H4 (cell line): ENCODE measurements at places on chromosomes 6 and 20. TPM values are rescaled to one million over a fixed set of nuclear protein-coding genes. Genes with fewer than 3 reads are reported as not detected.

The TRDN gene
- total RNA-seq: 0.08 and 0.51 TPM in 2 replicates

The SALL4 gene
- not detected in 2 replicates for total RNA-seq

The IPCEF1 gene
- total RNA-seq: 0.54 and 1.1 TPM in 2 replicates

The SLC4A11 gene
- 0.93 TPM in 1 of 2 replicates, not detected in the other for total RNA-seq

The RIPPLY2 gene
- not detected in 2 replicates for total RNA-seq

The LTA gene
- not detected in 2 replicates for total RNA-seq

The CENPW gene
- 21.8 and 25.7 TPM in 2 replicates for total RNA-seq

The PAX1 gene
- total RNA-seq: not detected in 2 replicates

The FOXQ1 gene
- total RNA-seq: 0.52 and 0.90 TPM in 2 replicates

The SSTR4 gene
- total RNA-seq: not detected in 2 replicates

The SLC12A5 gene
- total RNA-seq: 0.21 and 4.3 TPM in 2 replicates

The SPDEF gene
- total RNA-seq: 0.29 TPM in 1 of 2 replicates, not detected in the other

The EIF6 gene
- 228 and 244 TPM in 2 replicates for total RNA-seq

The UBE2C gene
- total RNA-seq: 194 and 288 TPM in 2 replicates

The NR2E1 gene
- 0.39 and 0.51 TPM in 2 replicates for total RNA-seq

The XKR7 gene
- not detected in 2 replicates for total RNA-seq

The CST7 gene
- 0.94 and 1.1 TPM in 2 replicates for total RNA-seq

The TMC2 gene
- total RNA-seq: not detected in 2 replicates

The BPIFA1 gene
- not detected in 2 replicates for total RNA-seq

The AIF1 gene
- not detected in 2 replicates for total RNA-seq

The FRK gene
- total RNA-seq: 0.21 and 0.39 TPM in 2 replicates

The FRMD1 gene
- total RNA-seq: not detected in 2 replicates

The RIMS1 gene
- total RNA-seq: 4.4 and 6.7 TPM in 2 replicates

The ALDH8A1 gene
- total RNA-seq: not detected in 2 replicates

The SEMG1 gene
- not detected in 2 replicates for total RNA-seq

The KIF16B gene
- 5.0 and 7.4 TPM in 2 replicates for total RNA-seq

The BMP6 gene
- 2.1 and 2.8 TPM in 2 replicates for total RNA-seq

The COX7A2 gene
- 526 and 652 TPM in 2 replicates for total RNA-seq

The AURKA gene
- total RNA-seq: 97.8 and 119 TPM in 2 replicates

The NHSL1 gene
- 3.1 and 4.4 TPM in 2 replicates for total RNA-seq

The ARFGEF3 gene
- total RNA-seq: 0.10 and 0.23 TPM in 2 replicates

The FARS2 gene
- 17.6 and 19.2 TPM in 2 replicates for total RNA-seq

The MDFI gene
- 0.72 TPM in 1 of 2 replicates, not detected in the other for total RNA-seq

The SLC32A1 gene
- not detected in 2 replicates for total RNA-seq

The GPX5 gene
- total RNA-seq: not detected in 2 replicates

The PLA2G7 gene
- total RNA-seq: not detected in 2 replicates
